ENCODE measurements at places on chromosomes 16 and 17.

DNA sequence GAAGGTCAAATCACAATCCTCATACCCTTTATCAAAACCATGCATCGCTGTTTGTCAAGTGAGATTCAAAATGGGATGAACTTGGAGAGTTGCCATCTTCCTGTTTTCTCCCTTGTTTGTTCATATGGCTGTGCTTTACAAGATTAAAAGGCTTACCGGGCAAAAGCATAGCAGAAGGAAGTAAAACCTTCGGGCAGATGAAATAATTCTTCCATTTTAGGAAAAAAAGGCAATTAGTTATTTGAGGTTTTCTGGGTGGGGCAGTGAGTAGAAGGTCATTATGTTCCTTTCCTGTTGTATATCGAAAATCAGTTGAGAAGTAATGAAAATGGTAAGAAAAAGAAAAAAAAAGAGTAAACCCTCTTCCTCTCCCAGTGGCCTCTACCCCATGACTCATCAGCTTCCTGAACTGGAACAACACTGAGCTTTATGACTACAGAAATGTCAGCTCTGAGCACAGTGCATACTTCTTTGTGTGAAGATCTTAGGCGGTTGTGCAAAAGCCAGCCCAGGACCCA is 369.2 kb downstream of the CDH13 start:
- no peak for DNase-seq

DNA sequence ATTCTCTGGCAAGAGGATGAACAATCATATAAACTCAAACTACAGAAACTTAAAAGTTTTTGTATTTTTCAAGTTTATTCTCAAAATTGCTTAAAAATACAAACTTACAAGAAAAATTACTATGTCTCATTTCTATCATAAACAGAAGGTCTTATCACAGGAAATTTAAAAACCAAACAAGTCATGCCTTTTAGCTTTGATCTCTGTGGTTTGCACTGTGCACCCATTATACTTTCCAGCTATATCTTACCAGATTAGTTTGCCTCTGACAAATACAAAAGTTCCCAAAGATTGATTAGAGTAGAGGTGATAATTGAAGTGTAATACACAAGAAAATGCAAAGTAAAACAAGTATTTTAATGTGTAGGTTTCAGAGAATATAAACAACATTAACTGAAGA is 117.4 kb downstream of the MYO1D start:
- DNase-seq = no peak

DNA sequence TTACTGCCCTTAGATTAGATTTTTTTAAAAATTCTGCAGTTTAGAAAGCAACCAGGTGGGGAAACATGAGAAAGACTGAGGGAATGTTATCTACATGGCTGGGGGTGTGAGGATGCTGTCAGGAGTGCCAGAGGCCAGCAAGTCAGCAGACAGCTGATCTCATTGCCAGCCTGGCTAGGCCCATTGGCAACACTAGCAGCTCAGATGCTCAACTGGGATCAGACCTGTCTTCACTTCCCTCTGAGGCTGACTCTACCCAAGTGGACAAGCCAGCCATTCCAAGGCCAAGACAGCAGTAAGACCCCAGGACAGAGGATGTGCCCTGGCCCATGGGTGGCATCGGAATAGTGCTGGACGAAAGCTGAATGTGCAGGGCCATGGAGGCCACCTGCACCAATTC is 96.2 kb downstream of the TMEM132E start:
- no peak for DNase-seq

- DNase-seq = no peak
Observed at GRCh38 chr17:51217946-51218345, 41.9 kb downstream of the MBTD1 start.

- no peak for DNase-seq
Observed at GRCh38 chr17:29063992-29064391, 21.1 kb downstream of the PIPOX start.

- DNase-seq = no peak
Observed at GRCh38 chr16:49084628-49085390, 196.8 kb downstream of the CBLN1 start.

GRCh38 chr16:48556913-48557351 is 53.0 kb downstream of the N4BP1 start:
- peak; percentile 38 for DNase-seq

GRCh38 chr16:63361032-63361624 is 1324.9 kb upstream of the CDH8 start:
- DNase-seq = no peak

- no peak for DNase-seq
Observed at GRCh38 chr17:62929320-62929719, 36.7 kb upstream of the TANC2 start.

Measured in stimulated activated CD4-positive, alpha-beta T cell treated with anti-CD3 and anti-CD28 coated beads, Interleukin-1b, Interleukin-23, amount 100 ng/mL, for 48 hours (primary cell).